ENCODE measurements at places on chromosomes 1 and 21. TPM values are rescaled to one million over a fixed set of nuclear protein-coding genes. Genes with fewer than 3 reads are reported as not detected.

DNA sequence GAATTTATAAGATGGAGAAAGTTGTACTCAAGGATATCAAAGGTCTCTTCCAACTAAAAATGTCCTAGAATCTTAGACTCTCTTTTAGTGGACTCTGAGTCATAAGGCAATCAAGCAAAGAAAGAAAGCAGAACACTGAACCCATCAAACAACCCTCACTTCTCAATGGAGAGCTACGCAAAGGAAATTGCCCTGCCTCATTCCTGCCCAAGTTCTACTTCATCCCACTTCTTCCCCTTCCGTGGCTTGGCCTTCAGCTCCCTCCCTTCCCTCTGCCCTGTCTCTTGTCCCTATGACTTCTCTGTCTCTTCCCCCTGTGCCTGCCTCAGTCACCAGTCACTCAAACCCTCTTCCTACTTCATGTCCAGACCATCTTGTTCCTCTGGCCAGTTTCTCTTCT, 58.5 kb downstream of the RIMS3 start:
- no peak for DNase-seq

DNA sequence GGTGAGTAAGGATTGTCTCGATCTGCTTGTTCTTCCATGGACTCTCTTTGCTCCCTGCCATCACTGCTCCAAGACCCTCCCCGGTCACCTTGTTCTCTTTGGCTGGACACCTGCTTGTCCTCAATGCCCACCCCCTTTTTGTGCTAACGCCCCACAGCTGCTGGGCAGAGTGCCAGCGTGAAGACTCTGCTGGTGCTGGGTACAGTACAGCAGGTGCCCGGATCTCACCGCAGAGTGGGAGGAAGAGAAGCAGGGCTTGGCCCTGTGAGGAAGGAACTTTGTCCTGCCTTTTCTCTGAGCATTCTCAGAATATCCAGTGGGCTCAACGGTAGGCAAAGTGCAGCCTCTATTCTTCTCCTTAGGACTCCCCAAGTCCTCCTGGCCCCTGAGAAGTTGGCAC, 90.1 kb downstream of the PLXNA2 start:
- DNase-seq: no peak

DNA sequence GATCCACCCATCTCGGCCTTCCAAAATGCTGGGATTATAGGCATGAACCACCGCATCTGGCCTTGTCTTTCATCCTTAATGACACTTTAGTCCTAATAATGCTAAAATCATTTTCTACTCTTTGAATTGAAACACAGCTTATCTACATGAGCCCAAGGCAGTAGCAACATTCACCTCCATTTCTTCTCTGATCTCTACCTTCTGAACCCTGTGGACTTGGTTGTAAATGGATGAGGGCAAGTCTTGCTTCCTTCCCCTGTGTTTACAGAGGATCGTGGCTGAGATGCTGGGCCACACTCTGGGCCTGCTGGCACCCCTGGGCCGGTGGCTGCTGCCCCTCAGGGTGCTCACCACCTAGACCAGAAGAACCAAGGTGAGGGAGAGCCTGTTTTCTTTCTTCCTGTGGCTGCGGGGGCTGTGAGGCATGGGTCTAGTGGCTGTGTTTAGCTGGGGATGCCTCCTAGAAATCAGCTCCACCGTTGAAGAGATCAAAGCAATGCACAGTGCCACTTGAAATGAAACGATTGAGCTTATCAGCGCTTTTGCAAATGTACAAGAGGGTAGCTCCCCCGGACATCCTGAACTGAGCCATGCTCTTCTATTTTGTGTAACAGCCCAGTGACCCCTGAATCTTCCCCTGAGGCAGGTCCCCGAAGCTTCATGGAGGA, 32.2 kb upstream of the LGALS8 start:
- no peak for DNase-seq

- DNase-seq: no peak
Measured at GRCh38 chr1:24286246-24287010, 32.7 kb upstream of the GRHL3 start.

DNA sequence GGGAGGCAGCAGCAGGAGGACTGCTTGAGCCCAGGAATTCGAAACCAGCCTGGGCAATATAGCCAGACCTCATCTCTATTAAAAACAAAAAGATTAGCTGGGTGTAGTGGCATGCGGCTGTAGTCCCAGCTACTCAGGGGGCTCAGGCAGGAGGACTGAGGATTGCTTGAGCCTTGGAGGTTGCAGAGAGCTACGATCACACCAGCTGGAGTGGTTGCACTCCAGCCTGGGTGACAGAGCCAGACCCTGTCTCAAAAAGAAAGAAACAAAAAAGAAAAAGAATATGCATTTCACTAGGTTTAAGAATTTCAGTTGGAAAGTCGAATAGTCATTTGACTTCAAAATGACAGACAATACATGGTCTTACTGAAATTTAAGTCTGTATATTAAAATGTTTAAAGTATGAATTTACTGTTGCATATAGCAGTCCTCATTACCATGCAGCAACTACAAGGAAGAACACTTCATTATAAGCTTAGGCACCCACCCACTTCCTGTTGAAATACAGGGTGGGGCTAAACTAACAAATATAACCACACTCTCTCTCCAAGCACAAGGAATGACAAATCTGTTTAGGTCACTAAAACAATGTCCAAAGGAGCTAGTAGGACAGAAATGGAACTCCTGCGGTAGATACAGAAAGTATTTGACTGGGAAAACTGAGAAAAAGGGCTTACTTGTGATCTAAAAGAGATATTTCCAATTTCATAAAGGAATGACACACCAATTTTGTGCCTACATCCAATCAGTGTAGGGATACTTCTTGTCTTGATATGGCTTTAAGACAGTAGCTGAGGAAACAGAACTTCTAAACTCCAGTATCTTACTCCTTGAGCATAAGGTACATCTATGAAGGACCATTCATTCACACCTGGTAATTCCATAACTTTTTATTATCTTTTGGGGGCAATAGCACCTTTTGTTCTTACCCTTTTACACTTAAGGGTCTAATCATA, 44.1 kb downstream of the GPR3 start:
- peak; percentile 83 for DNase-seq

GRCh38 chr1:157580179-157580827, 17.6 kb downstream of the FCRL4 start:
- peak; percentile 44 for DNase-seq

DNA sequence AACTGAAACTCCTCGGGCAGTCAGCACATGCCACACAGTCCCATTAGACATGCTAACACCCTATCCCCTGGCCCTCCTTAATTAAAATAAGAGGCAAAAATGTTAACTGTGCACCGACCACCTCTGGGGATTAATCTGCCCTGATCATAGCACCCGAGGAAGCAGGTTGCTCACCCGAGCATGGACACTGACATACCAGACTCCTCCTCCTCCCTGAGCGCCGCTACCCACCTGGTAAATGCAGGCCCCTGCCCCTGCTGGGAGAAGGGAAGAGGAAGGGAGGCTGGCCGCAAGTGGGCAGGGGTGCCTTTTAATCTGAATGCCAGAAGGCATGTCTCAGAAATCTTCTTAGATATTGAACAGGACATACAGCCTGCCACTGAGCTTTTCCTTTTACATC, 360.9 kb downstream of the RRAGC start:
- DNase-seq: no peak

DNA sequence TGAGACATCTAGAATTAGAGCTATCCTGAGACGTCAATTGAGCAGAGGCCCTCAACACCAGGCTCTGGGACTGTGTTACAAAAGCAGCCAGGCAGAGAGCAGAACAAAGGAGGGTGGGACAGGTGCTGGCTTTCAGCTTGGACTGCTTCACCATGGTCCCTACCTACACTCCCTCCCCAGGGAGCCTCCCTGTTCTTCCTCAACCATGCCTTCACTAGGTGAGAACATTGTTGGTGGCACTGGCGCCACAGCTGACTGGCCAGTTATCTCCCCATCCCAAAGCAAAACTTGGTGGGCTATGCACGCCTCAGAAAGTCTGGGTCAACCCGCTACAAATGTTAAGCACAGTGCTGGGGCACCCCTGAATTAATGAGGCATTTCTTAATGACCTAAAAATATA, 87.8 kb downstream of the NMNAT2 start:
- DNase-seq: no peak

GRCh38 chr21:41966872-41967621, 13.2 kb upstream of the C2CD2 start:
- no peak for DNase-seq

DNA sequence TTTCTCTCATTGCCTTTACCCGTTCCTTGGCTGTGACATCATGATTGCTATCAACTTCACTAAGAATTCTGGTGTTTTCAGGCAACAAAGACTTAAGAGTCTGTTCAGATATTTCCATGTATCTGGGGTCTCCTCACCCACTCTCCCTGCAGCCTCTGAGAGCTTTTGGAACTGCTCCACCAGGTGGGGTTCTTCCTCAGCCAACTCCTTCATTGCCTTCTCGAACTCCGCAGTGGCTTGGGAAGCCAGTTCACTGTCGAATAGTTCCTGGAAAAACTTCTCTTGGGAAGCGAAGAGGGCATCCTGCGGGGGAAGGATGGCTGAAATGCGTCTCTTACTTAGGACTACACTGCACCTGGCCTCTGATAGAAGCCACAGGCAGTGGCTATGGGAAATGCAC, 2.1 kb downstream of the PEX19 start:
- no peak for DNase-seq

DNA sequence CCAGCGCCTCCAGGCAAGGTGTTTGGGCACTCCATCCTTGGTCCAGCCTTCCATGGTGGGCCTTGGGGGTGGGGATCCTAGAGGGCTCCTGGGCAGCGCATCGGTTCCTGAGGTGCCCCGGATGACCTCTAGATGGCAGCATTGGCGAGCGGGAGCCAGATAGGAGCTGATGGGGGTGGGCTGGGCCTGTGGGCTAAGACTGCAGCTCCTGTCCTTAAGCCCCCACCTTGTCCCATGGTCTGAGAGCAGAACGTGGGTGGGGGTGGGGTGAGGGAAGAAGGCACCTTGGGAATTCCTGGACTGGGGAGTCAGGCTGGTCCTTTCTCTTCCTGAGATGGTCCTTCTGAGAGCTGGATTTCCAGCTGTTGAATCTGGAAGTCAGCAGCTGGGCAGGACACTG, 93.4 kb upstream of the CSF3R start:
- peak; percentile 61 for DNase-seq

- no peak for DNase-seq
Measured at GRCh38 chr1:183131166-183131565, 54.9 kb upstream of the LAMC2 start.

GRCh38 chr1:85001742-85002141, 4.8 kb upstream of the MCOLN2 start:
- no peak for DNase-seq

DNA sequence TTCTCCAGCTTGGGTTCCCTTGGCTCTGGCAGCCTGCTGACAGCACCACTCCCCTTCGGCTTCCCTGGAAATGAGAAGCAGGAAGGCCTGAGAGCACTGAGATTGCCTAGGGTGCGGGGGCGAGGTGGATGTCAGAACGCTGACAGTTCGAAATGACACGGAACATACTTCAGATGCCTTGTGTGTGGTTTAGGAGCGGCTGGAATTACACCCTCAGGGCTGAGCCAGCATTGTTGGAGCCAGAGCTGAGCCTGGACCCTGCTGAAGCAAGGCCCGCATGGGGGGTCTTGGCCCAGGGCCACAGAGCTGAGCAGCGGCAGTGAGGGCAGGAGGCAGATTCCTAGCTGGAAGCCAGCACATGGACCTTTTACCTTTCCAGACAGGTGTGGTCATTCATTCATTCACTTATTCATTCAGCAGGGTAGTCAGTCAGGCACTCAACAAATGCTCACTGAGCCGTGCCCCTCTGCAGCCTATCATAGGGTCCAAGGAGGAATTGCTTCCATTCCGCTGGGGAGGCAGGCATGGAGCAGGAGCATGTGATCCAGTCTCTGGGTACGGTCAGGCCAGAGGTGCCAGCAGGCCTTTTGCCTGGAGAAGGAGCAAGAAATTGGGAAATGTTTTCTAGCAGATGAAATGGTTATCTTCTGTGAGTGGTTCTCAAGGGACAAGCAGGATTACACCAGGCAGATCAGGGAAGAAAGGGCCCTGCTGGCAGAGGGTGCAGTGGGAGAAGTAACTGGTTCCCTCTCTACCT, 6.6 kb upstream of the FOXE3 start:
- DNase-seq: peak; percentile 95

GRCh38 chr1:119660253-119661083, 12.4 kb upstream of the ZNF697 start:
- no peak for DNase-seq

DNA sequence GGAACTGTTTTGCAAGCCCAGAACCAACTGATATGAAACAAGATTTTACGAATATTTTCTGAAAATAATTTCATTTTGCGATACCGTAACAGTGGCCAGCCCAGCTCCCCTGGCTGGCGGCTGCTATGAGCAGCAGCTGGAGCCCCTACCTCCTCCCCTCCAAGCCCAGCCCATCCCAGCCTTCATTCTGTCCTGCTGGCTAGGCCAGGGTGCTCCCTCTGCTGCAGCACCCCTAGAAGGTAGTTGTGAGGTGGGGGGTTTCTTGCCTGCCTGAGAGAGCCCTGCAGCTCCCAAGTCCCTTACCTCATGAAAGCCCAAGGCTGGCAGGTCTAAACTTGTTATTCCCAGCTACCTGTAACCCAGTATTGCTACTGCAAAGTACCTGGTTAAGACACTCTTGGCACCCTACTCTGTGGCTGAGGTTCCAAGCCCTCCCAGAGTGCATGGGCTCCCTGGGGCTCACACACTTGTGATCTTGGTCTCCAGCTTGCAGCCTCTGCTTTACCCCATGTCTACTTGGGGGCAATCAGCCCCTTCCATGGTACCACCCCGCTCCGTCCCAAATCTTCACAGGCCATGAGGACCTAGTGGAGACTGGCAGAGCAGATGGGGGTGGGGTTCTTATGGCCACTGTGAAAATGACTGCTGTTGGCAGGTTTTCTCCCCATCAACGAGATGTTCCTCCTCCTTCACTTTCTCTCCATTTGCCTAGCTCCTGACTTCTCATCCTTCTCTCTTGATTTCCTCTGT, 239.8 kb downstream of the TRABD2B start:
- DNase-seq: no peak

GRCh38 chr1:3625151-3625907, 514 bp downstream of the TPRG1L start:
- peak; percentile 70 for DNase-seq

SLC9C2 gene
- polyA plus RNA-seq: not detected

KRTAP10-4 gene
- not detected for polyA plus RNA-seq

PRELP gene
- 1.6 TPM for polyA plus RNA-seq

SPRR1A gene
- polyA plus RNA-seq: not detected

Measured in GM23248 (cell line).